ENCODE measurements at places on chromosomes 13 and 19.

DNA sequence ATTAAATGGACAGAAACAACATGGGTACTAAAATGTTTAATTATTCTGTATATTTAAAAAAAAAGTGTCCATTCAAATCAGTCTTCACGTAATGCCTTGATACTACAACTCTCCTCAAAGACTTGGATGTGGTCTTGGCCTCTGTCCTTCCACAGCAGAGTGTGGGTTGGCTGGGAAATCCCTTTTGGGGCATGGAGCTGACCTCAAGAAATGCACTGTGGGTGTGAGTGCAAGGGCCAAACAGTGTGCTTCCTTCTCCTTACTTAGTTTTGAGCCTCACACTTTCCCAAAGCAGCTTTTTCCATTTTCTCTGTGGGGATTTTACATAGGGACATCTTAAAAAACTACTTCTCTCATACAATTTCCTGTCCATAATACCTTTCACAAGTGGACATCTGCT is 607.4 kb downstream of the EFNB2 start:
- DNase-seq, result no peak

- DNase-seq, result no peak
Observed at GRCh38 chr19:32802840-32803239, 66.7 kb downstream of the SLC7A9 start.

- DNase-seq, result no peak
Observed at GRCh38 chr19:41744850-41745249, 10.5 kb upstream of the CEACAM6 start.

- DNase-seq, result peak; percentile 29
Observed at GRCh38 chr13:28819735-28820098, 422 bp upstream of the MTUS2 start.

GRCh38 chr19:48613852-48614435 is 932 bp downstream of the FAM83E start:
- no peak for DNase-seq
